ENCODE measurements at places on chromosomes 5 and 9.

DNA sequence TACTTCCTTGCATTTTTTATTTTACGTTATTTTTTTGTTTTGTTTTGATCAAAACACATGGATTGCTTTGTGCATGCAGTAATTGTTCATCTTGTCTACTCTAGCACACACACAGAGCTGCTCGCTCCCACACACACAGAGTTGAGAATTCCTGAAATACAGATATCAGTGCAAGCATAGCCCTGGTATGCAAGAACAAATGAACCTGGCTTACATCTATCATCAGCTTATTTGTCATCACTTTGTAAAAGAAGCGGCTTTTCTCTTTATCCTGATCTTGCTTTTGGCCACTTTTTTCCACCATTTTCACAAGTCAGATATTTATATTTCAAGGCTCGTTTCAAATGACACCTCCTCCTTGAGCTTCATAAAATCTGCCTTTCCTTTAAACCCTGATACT lies 1435.7 kb downstream of the MAT2B start:
- DNase-seq, result no peak

DNA sequence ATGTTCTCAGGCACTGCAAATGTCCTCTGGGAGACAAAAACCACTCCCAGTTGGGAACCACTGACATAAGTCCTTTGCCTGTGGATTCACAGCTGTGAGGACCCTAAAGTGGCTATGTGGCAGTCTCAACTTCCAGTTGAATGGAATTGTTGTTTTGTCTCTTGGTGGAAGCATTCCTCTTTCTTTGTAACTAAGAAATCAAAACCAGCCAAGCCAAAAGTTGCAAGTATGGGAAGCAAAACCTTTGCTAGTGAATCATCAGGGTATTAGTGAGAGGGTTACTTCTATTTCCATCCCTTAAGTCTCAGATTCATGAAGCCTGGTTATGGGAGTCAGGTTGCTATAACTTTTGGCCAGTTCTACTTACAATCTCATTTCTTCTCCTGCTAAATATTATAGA lies 49.8 kb upstream of the RPS23 start:
- no peak for DNase-seq

DNA sequence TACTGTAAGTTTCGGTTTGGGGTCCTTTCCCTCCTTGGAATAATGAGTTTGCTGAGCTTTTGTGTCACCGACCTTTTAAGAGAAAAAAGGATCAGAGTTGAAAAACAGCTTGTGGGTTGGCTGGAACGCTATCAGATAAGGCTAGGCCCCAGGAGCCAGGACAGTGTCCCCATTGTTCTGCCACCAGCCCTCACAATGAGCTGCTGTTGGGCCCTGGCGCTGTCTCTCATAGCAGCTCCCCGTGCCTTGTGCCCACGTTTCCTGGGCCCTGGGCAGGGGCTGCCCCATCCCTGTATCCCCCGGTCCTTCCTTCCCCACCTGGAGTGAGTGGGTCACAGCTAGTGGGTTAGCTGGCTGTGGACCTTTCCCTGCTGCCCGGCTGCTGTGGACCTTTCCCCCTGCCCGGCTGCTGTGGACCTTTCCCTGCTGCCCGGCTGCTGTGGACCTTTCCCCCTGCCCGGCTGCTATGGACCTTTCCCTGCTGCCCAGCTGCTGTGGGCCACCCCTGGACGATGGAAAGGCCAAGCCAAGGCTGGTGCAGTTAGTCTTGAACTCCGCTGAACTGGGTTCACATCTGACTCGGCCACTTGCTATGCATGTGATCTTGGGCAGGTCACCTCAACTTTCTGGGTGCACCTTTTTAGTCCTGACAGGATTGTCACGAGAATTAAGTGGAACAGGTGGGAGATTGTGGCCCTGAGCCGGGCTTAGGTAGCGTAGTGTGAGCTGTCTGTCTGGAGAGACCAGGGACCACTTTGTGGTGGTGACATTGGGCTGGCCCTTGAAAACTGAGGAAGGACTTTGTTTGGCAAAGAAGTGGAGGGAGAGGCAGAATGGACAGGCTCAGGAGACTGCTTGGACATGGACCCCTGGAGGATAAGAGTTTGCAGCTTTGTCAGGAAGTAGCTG lies 99.5 kb downstream of the DAB2IP start:
- DNase-seq, result no peak

GRCh38 chr9:95807326-95807947 lies 68.1 kb upstream of the ERCC6L2 start:
- no peak for DNase-seq

DNA sequence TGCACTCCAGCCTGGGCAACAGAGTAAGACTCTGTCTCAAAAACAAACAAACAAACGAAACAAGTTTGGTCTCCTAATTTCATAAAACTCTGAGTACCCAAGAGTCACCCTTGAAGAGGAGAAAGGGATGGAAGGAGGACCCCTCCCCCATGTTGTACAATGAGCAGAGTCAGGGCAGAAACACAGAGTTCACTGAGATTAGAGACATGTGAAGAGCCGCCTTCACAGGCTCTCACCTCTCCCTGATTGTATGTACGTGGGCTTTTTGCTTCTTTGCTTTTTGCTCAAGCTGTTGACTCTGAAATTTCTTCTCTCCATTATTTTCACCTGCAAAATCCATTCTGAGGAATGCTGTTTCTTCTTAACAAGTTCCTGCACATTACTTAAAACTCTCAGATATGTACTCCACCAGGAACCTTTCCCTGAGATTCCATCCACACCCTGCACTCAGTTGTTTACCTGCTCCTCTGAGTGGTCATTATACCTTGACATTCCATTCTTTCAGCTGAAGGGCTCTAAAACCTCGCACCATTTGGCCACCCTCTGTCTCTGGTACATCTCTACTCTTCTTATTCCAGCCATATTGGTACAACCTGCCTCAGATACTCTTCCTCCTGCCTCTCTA lies 44.4 kb upstream of the ABCA1 start:
- no peak for DNase-seq

Measured in spinal cord (tissue), 10 donors.